ENCODE measurements at places on chromosomes 7 and 10.

DNA sequence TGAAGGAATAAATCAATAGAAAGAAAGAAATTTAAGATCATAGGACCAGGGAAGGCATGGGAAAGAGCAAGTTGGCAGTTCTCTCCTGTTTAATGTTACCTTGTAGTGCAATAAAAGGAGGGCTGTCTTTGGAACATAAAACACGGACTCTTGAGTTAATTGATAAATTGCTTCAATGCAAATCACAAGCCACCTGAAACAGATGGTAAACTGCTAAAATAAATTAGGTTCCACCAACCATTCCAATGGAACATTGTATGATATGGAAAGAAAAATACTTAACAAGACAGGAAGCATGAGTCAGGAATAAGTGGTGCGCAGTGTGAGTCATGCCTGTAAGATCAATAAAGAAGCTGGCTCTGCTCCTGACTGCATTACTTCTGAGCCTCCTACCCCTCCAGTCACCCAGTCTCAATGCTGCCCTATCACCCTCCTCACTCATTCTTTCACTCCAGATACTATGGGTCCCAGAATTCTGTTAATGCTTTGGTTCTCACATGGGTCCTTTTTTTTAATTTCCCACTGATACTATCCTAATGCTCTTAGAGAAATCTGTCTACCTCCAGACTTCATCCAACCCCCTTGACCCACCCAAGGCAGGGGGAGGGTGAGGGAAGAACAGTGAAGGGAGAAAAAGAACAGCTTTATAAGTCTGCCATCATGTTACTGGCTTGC is 78.9 kb downstream of the LRRC17 start:
- no peak for DNase-seq

DNA sequence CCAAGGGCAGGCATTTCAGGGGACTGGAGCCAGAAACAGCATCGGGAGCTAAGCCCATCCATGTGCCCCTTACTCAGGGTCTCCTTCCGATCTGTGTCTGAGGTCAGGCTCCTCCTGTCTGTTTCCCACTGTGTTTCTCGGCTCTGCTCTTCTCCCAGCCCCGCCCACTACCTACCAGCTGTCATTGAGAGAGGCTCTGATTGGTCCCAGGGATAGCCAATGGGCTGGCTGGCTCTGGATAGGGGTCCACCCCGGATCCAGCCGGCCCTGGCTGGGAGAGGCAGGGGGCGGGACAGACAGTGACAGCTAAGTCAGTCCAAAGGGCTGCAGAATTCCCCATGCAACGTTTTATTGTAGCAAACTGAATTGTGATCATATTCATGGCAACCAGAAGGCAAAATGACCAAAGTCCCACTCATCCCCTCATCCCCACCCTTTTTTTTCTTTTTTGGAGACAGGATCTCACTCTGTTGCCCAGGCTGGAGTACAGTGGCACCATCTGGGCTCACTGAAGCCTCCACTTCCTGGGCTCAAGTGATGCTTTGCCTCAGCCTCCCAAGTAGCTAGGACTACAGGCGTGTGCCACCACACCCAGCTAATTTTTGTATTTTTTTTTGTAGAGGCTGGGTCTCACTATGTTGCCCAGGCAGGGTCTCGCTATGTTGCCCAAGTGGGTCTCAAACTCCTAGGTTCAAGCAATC is 76.3 kb downstream of the CLIP2 start:
- no peak for DNase-seq

GRCh38 chr10:129790715-129791446 is 173.2 kb downstream of the EBF3 start:
- DNase-seq, result no peak

DNA sequence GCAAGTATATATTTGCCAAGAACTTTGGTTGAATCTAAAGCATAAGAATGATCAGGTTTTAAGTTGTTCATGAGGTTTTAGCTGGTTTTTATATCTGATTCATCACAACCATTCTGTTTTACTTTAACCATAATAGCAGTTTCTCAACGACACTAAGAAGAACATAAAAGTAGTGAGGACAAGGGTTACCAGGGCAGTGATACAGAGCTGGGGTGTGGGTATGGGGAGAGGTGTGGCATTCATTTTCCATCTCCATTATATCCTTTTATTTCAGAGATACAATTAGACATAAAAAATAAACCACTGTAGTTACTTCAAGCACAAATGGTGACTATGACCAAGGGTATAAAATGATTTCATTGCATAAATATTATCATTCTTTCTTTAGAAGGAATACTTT is 149.8 kb upstream of the STEAP4 start:
- DNase-seq, result no peak

GRCh38 chr10:78002541-78003288 is 26.6 kb downstream of the POLR3A start:
- DNase-seq, result no peak
